ENCODE measurements at places on chromosomes 7 and 10.
A peak's percentile ranks its signal among the peaks of the same experiment; 100 is the strongest.

DNA sequence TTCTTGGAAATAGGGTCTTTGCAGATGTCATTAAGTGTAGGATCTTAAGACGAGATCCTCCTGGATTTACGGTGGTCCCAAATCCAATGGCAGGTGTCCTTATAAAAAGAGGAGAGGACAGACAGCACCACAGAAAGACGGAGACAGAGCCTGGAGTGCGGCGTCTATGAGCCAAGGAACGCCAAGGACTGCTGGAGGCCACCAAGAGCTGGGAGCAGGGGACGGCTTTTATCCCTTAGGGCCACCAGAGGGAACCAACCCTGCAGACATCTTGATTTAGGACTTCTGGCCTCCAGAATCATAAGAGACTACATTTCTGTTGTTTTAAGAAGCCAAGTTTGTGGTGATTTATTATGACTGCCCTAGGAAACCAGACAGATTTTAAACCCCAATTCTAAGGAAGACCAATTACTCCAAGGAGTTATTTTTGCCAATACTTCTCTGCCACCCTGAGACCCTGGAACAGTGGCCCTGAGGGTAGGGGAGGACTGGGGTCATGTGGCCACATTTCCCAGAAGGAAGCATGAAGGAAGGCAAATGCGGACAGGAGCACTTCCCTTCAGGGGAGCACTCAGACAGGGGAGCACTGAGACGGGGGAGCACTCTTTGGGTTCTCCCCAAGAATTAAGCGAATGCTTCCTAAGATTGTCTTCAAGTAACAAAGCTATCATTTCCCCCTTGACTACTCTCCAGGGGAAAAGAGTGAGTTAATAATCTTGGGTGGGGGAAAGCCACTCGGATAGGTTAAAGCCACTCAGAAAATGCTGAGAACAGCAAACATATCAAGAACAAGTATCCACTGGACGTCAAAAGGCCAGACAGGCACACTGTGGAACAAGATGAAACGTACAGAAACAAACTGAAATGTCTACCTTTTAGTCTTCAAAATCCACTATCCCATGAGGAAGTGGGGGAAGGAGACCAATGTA lies 67.5 kb downstream of the CHST15 start:
- no peak for DNase-seq

GRCh38 chr7:4550117-4550516 lies 132.0 kb upstream of the FOXK1 start:
- DNase-seq, result no peak

DNA sequence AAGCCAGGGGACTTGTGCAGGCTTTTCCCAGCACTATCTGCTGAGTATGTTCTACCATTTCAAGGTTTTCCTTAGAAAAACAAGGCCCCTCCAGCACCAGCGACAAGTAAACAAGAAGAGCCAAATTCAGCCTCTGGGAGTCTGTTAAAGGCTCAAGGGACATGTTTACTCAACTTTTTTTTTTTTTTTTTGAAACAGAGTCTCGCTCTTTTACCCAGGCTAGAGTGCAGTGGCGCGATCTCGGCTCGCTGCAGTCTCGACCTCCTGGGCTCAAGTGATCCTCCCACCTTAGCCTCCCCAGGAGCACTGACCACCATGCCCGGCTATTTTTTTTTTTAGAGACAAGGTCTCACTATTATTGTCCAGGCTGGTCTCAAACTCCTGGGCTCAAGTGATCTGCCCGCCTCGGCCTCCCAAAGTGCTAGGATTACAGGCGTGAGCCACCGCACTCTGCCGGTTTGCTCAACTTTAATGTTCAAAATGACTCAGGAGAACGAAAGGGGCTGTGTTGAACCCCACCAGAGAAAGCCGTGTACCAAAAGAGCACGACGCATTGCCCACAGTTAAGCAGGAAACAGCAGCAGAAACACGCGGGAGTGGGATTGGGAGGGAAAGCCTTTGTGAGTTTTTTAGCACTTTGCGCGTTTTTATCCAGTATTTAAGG lies 772 bp downstream of the PRDX3 start:
- DNase-seq, result no peak

- DNase-seq, result no peak
These were observed 300.4 kb downstream of the AHR start for GRCh38 chr7:17598846-17599245.

- no peak for DNase-seq
These were observed 178.5 kb upstream of the RNF32 start for GRCh38 chr7:156461881-156462665.

GRCh38 chr7:39923091-39923490 lies 27.0 kb upstream of the CDK13 start:
- DNase-seq, result no peak

GRCh38 chr10:101330231-101330630 lies 23.7 kb upstream of the BTRC start:
- no peak for DNase-seq

- no peak for DNase-seq
These were observed 39.2 kb downstream of the WBP1L start for GRCh38 chr10:102782673-102783551.

DNA sequence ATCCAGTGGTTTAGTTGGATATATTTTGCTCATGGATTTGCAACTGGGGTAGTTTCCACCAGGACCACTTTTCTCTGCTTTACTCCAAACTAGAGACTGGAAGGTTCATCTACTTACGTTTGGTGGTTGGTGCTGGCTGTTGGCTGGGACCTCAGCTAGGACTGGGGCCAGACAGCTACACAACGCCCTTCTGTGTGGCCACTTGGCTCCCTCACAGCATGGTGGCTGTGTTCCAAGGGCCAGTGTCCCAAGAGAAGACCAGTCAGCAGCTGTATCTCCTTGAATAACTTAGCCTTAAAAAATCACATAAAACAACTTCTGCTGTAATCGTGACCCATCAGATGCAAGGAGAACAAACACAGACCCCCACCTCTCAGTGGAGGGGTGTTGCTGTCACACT lies 4.2 kb upstream of the KCNH2 start:
- DNase-seq, result peak; percentile 14

DNA sequence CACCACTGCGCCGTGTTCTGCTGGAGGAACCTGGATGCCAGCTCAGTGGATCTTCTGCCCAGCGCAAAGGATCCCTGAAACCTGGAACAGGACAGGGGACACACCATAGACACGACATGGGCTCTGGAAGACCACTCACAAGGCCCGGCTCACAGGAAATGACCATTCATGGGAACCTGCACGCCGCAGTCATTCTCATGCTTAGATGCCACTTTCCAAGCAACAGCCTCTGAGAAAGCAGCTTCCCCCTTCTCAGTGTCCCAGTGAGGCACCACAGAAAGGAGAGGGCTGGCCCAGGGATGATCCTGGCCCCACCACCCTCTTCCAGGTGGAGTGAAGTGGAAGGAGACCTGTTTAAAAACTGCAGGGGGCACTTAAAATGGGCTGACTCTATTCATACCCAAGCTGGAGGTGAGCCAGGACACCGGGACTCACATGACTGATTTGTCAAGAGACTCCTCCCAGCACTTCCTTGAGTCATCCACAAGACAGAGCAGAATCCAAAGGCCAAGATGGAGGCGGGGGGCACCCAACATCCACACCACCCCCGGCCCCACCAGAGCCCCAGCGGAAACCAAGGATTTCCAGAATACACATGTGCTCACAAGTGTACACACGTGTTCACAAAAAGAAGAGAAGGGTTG lies 11.2 kb downstream of the CTBP2 start:
- DNase-seq, result peak; percentile 22

GRCh38 chr7:23680414-23681405 lies 711 bp downstream of the FAM221A start:
- peak; percentile 13 for DNase-seq

DNA sequence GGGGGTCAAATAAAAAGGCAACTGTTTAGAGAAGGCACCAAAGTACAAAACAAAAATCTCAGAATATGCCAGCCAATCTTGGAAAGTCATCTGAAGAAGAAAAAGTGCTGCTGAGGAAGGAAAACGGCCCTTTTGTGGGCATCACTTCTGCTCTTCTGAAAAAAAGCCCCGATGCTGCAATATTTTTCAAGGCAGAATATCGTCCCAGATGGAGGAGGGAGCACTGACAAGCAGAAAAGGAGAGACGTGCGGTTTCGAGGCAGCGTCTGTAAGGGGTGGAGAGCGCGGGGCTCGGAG lies 959 bp upstream of the ATRNL1 start:
- no peak for DNase-seq

- DNase-seq, result no peak
These were observed 75.0 kb downstream of the NKX6-2 start for GRCh38 chr10:132710746-132711612.

GRCh38 chr10:102502029-102502336 lies 529 bp downstream of the ACTR1A start:
- DNase-seq, result peak; percentile 96

DNA sequence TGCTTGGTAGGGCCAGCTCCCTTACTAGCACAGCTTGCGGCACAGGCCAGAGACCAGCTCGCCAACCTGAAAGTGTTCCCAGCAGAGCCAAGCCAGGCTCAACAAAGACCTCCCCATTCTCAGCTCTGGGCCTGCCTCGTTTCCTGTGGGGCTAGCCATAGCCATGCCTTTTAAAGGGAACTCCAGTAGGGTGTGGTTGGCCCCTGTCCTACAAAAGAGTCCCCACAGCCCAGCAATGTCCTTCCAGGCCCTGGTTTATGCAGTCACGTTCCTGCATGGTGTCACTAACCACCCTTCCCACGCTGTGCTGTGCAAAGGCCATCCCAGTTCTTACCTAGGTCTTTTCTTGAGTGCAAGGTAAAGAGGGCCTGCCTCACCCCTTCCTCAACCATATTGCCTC lies 87.8 kb upstream of the LRRC4 start:
- no peak for DNase-seq

DNA sequence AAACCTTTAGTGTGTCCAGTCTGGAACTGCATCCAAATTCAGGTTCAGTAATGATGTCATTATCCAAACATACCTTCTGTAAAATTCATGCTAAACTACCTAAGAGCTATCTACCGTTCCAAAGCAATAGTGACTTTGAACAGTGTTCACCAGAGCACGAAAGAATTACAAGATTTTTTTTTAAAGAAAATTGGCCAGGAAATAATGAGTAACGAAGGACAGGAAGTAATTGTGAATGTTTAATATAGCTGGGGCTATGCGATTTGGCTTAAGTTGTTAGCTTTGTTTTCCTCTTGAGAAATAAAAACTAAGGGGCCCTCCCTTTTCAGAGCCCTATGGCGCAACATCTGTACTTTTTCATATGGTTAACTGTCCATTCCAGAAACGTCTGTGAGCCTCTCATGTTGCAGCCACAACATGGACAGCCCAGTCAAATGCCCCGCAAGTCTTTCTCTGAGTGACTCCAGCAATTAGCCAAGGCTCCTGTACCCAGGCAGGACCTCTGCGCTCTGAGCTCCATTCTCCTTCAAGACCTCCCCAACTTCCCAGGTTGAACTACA lies 694 bp upstream of the FAS start:
- no peak for DNase-seq
